D341Med (cell line): ENCODE measurements at places on chromosomes 13 and 19.

DNA sequence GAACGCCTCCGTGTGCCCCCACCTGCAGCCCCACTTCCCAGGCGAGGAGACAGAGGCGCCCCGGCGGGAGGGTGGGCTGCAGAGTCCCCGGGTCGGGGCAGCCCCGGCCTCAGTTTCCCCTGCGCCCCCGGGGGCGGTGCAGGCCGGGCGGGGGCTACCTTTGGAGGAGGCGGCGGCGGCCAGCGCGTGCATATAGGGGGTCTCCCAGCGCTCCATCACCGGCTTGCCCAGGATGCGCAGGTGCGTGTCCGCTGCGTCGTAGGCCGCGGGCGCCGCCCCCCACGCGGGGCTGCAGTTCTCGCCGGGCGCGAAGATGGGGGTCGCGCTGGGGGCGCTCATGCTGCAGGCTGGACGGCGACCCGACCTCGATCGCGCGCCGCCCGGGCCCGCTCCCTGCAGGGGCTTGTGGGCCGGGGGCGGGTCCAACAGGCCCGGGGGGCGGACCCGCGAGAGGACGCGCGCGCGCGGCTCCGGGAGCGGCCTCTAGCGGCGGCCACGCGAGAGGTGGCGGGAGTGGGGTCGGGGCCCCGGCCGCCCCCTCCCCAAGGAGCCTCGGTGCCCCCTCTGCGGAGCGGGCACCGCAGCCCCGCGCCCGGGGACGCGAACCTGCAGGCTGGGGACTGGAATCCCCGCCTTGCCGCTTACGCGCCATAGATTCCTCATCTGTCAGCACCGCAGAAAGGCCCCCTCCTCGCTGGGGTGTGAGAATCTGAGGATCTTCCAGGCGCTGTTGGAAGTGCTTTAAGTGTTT lies at the start of gene GAMT:
TSS of gene GAMT (minus strand) at position 405 of the 751 bp plus-strand sequence. CDS start at position 339, 66 bp downstream.
- DNase-seq: peak; percentile 96

DNA sequence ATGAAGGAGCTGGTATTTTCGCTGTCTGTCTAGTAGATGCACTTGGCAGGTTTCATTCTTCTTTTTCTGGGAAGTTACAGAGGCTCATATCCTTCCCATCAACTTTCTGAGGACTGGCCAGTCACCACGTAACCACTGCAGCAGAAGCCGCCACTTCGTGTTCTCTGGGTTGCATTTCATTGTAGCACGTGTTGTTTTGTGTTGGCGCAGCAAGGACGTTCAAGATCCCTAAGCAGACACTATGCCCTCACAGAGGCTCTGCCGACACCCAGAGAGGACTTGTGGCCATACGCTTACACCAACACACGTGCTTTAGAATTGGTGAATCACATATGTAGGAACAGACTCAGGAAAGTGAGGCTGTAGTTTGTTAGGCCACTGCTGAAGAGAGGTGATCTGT lies 42.2 kb upstream of the TEX29 start:
- no peak for DNase-seq

DNA sequence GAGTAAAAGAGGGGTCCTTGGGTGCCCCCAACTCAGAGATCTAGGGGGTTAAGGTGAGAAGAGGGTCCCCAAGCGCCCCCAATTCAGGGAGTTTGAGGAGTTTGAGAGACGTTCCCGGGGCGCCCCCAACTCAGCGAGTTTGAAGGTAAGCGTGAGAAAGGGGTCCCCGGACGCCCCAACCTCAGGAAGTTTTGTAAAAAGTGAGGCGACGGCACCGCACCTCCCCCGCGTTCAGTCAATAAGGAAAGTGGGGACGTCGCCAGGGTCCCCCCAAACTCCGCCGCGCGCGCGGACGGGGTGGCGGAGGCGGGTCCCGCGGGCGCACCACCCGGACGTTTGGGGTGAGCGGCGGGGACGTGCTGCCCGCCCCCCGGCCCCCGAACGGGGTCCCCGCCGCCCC lies 353 bp downstream of the RFX2 start:
- no peak for DNase-seq

DNA sequence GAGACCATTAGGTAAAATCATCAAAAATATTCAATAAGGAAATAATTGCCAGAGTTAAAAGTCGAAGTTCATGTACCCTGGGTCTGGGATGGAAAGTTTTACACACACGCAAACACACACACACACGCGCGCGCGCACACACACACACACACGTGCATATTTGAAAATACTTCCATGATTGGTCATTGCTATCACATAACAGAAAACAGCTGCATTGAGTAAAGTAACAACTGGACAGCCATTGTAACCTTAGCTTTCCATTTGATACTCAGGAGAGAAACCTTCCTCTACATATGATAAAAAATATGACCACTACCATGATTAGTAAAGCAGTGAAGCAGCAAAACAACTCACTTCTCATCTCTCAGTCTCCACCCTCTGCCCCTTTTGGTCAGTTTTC lies 490.0 kb upstream of the SGCG start:
- no peak for DNase-seq

GRCh38 chr13:89514534-89515312 lies 1832.8 kb upstream of the MIR17HG start:
- peak; percentile 31 for DNase-seq

GRCh38 chr19:36488846-36489117 lies 579 bp downstream of the ZNF566 start:
- peak; percentile 57 for DNase-seq

DNA sequence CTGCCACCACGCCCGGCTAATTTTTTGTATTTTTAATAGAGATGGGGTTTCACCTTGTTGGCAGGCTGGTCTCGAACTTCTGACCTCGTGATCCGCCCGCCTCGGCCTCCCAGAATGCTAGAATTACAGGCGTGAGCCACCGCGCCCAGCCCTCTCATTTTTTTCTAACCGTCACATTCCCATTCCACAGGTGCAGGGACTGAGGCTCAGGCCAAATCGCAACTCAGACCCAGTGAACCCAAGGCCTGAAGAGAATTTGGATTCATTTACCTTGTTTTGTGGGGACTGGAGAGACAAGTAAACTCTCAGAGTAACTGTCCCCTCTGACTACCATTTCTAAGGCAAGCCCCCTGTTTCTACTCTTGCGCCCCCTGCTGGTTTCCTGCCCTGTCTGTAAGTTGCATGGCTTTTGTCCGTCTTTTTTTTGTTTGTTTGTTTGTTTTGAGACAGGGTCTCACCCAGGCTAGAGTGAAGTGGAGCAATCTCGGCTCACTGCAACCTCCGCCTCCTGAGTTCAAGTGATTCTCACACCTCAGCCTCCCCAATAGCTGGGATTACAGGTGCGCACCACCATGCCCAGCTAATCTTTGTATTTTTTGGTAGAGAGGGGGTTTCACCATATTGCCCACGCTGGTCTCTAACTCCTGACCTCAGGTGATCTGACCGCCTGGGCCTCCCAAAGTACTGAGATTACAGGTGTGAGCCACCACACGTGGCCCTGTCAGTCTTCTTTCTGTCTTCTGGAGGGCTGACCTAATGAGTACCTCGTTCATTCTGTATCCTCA lies 2.3 kb upstream of the STRN4 start:
- peak; percentile 66 for DNase-seq

GRCh38 chr19:53989600-53990533 lies 1.6 kb upstream of the CACNG6 start:
- no peak for DNase-seq

DNA sequence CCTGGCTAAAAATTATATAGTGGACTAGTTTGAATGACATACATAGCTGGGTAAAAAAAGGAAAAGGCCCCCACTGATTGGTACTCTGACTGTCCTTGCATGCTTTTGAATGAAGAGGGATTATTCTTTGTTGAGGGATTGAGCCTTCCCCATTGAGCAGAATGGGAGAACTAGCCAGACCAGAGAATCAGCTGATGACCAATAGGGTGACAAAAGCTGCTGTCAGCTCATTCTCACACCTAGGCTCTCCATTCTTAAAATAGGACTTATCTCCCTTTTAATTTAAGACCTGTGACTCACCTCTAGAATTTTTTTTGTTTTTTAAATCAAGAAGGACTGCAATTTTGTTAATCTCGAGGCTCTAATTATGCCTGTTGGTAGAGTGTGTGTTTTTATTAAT lies 79.3 kb downstream of the CRYL1 start:
- no peak for DNase-seq

- DNase-seq: no peak
Observed at GRCh38 chr13:113975416-113975815, 1.5 kb upstream of the C13orf46 start.

GRCh38 chr13:46575818-46576221 lies 22.9 kb downstream of the LRCH1 start:
- DNase-seq: no peak

DNA sequence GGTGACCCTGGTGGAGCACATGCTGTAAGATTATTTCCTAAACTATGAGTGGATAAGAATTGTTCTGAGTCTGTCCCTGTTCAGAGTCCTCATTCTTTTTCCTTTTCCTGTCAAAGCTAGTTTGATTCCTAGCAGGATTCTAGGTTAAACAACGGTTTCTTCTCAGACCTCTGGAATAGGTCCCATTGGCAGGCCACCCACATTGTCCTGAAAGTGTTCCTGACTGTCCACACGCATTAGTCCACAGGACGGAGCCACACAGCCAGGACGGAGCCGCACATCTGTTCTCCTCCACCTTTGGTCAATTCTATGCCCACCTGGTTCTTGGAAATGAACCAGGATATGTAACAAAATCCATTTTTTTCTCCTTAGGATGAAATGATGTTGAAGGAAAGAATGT lies 46.1 kb downstream of the ANKRD10 start:
- DNase-seq: no peak

DNA sequence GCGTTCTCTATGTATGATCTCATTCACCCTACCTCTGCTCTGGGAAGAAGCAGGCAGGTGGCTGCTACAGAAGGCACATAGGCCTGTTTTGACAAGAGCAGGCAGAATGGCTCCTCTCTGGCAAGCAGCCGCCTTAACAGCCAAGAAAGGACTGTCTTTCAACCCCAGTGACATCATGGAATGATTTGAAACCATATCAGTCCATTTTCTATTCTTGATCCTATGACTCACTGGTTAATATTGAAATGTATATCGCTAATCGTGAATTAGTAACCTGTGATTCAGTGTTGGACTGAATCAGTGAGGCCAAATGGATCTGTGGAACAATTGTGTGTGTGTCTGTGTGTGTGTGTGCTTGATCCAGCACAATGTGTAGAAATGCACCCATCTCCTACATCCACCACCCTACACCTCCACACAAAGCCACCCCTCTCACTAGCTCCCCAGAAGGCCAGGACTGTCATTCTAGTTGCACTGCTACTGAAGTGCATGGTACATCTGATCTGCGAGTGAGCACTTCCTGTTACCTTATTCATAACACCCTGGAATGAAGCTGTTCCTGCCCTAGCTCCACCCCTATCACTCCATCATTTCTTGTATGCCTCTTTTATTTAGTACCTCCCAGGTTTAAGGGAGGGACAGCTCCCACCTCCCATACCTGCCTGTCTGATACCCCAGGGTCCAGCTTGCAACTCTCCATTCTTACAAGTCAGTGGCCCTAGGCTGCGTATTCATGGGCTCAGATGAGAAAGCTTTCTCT lies 460.0 kb downstream of the FOXO1 start:
- DNase-seq: no peak

GRCh38 chr13:108963846-108964600 lies 334.6 kb downstream of the MYO16 start:
- no peak for DNase-seq

DNA sequence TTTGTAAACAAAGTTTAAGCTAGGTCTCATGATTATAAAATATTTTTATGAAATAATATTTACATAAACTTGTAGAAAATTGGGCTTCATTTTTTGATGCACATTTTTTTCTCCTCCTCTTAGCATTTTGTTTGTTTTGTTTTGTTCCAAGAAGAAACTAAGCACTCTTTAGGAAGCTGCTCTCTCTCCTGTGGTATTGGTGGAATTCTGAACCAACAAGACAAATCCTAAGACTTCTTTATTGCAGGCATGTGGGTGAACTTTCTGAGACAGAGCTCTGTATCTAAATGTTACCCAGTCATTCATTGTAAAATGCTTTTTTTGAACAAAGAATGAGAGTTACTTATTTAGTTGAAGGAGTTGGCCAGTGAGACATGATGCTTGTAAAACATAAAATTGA lies 39.3 kb downstream of the LMO7 start:
- DNase-seq: no peak

DNA sequence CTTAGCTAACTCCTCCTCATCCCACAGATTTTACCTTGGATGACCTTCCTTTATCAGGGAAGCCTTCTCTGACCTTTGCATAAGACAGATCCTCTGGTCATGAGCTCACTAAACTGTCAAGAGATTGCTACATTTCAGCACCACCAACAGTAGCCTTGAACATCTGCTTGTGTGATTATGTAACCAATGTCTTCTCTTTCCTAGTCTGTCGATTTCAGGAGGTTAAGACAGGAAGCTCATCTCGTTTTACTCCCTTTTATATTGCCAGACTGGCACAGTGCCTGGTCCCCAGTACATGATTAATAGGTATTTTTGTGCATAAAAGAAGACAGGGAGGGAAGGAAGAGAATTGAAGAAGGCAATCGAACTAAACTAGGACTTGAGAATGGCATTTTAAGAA lies 1697.7 kb downstream of the EFNB2 start:
- no peak for DNase-seq

- DNase-seq: no peak
Observed at GRCh38 chr13:43368003-43368402, 344.6 kb downstream of the DNAJC15 start.

GRCh38 chr19:51977346-51977745 lies 9.3 kb downstream of the ZNF350 start:
- DNase-seq: no peak

- no peak for DNase-seq
Observed at GRCh38 chr19:48686088-48686487, 9.7 kb upstream of the FUT2 start.

GRCh38 chr13:63438951-63439350 lies 2023.3 kb upstream of the PCDH20 start:
- no peak for DNase-seq

GRCh38 chr19:46906221-46906620 lies 45.4 kb downstream of the ARHGAP35 start:
- no peak for DNase-seq

DNA sequence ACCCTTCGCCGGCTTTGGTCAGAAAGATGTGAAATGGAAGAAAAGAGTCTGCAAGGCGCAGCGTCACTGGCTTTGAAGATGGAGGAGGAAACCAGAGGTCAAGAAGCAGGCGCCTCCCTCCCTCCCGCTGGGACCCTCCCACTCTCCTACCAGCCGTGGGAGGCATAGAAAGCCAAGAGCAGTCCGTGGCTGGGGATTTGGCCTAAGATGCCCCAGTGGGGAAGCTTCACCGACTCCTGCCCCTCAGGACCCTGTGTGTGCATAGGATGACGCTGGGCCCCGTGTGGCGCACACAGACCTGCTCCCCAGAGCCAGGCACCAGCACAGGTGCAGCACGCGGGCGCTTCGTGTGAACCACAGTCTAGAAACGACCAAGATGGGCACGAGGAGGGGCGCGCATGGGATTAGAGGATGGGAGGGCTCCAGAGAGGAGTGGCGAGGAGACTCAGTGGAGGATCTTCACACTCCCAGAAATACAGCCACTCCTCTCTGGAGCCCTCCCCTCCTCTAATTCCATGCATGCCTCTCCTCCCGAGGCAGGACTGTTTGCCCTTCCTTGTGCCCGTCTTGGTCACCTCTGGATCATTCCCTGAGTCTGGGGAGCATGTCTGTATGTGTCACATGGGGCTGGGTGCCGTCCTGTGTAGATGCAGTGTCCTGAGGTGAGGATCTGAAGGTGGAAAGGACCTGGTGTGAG lies 194.3 kb downstream of the TEX29 start:
- DNase-seq: no peak

- DNase-seq: no peak
Observed at GRCh38 chr19:51501594-51502263, at the start of gene SIGLEC12. Gene SIGLEC12, minus strand, starts transcription at chr19:51501800. Its CDS starts 67 bp downstream, at chr19:51501733.
